ENCODE measurements at places on chromosomes 6 and 20.

DNA sequence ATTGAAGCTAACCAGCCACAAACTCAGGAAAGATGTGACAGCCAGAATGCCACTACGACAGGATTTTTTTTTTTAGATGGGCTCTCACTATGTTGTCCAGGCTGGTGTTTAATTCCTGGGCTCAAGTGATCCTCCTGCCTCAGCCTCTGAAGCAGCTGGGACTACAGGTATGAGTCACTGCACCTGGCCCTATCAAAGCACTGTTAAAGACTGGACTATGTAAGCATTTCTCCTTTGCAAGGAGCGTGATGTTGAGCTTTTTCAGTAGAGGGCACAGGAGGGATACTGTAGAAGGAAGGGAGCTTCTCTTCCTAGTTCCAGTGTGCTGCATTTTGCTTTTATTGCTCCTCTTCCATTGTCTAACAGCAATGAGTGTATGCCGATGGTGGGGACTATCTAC is 35.8 kb downstream of the ZBTB9 start:
- no peak for DNase-seq

DNA sequence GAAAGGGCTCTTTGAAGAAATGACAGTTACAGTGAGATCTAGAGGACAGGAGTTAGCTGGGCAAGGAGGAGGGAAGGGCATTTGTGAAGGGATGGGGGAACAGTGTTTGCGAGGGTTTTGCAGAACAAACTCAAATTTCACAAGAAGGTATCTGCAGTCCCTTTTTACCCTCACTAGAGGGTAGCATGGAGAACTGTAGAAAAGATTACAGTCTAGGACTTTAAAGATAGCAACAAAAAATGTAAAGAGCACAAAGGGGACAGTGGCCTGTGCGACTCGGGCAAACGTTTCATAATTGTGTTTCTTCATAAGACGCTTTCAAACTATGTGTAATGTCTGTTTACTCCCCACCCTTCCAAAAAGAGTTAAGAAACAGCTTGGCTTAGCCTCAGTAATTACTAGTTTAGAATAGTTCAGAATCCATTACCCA is 21.2 kb upstream of the ASXL1 start:
- DNase-seq = no peak

GRCh38 chr6:121110733-121111132 is 223.5 kb downstream of the TBC1D32 start:
- DNase-seq = no peak

DNA sequence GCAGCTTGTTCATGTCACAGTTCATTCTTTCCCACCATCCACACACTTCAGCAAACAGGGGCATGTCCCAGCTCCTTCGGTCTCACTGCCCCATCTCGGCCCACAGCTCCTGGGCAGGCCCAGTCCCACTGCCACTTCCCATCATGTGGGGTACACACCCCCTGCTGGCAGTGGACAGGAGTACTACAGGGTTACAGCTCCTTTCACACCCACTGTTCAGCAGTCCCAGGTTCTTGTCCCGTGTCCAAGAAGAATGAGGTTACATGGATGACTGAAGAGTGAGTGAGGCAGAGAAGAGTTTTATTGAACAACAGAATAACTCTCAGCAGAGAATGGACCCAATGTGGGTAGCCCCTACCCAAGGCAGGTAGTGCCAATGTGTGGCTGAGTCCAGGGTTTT is 77.8 kb upstream of the SMLR1 start:
- DNase-seq = no peak

- no peak for DNase-seq
Measured at GRCh38 chr6:52352239-52353018, 9.5 kb upstream of the PAQR8 start.

DNA sequence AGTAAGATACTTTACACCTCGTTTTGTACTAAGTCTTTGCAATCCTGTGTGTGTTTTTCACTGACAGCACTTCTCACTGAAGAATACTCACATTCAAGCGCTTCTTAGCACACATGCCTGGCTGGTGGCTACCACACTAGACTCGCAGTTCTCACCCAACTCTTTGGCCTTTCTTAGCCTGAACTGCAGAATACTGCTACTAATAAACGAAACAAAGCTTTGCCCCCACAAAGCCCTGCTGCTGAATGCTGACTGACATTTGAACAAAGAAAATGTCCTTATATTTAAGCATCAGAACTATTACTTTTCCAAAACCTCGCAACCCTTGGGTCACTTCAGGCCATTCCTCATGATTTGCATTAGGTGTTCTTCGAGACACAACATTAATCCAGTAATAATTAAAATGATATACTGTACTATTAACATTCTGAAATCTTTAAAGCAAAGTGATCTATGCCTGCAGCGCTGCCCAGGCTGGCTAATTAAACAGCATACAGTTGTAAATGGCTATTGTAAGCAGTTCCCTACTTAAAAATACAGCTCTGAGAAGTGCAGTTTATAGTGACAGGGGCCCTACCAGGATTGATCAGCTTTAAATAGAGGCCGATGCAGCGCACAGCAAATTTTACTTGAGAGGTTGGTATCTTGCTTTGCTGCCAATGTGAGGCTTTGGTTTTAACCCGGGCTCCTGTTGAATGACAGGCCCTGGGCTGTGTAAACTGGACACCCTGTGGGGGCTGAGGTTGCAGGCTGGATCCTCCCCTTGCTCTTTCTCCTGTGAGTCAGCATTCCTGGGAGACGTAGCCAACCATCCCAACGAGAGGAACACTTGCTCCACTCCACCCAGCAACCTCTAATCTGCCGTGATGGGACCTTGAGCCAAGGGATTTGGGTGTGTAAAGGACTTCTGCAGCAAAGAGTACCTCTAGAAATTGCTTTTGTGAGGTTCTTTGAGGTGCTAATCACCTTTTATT is 899.0 kb downstream of the TFAP2A start:
- no peak for DNase-seq

Measured in stimulated activated CD8-positive, alpha-beta memory T cell treated with anti-CD3 and anti-CD28 coated beads, Interleukin-2, amount 100 ng/mL, for 1 hour (primary cell).